Lower lobe of right lung (tissue), 2 donors: ENCODE measurements at places on chromosomes 5 and 9. TPM values are rescaled to one million over a fixed set of nuclear protein-coding genes. Genes with fewer than 3 reads are reported as not detected.

The FOXD4L5 gene
- 0.38 TPM for total RNA-seq

The IFNE gene
- total RNA-seq, result not detected

The OR13J1 gene
- not detected for total RNA-seq

The IL7R gene
- total RNA-seq, result 168 TPM

The LECT2 gene
- not detected for total RNA-seq

The C5orf63 gene
- total RNA-seq, result 7.5 TPM

The PCDHGA7 gene
- total RNA-seq, result 1.9 TPM

The CTNNAL1 gene
- 35.2 TPM for total RNA-seq

The CCDC192 gene
- not detected for total RNA-seq

The CCL27 gene
- not detected for total RNA-seq

The GABBR2 gene
- total RNA-seq, result 0.24 TPM

The HTR1A gene
- not detected for total RNA-seq

The CD72 gene
- total RNA-seq, result 4.5 TPM

The RASEF gene
- total RNA-seq, result 11.5 TPM

The SLC34A3 gene
- not detected for total RNA-seq

The CDO1 gene
- 12.8 TPM for total RNA-seq

The JAK2 gene
- 32.8 TPM for total RNA-seq

The PCDHGB2 gene
- total RNA-seq, result 3.7 TPM

The ANXA2R gene
- 4.4 TPM for total RNA-seq

The COL5A1 gene
- 29.0 TPM for total RNA-seq

The DRD1 gene
- total RNA-seq, result 0.62 TPM

The BRIX1 gene
- total RNA-seq, result 17.6 TPM

The TNFSF15 gene
- 5.2 TPM for total RNA-seq

The F2RL1 gene
- total RNA-seq, result 5.9 TPM

The DCTN4 gene
- 71.8 TPM for total RNA-seq

The CHSY3 gene
- 4.7 TPM for total RNA-seq

The STK32A gene
- total RNA-seq, result 2.9 TPM

The MOB3B gene
- total RNA-seq, result 22.7 TPM

The NMRK1 gene
- total RNA-seq, result 38.5 TPM

The SPINK7 gene
- not detected for total RNA-seq
